ENCODE measurements at places on chromosomes 1 and 21.

DNA sequence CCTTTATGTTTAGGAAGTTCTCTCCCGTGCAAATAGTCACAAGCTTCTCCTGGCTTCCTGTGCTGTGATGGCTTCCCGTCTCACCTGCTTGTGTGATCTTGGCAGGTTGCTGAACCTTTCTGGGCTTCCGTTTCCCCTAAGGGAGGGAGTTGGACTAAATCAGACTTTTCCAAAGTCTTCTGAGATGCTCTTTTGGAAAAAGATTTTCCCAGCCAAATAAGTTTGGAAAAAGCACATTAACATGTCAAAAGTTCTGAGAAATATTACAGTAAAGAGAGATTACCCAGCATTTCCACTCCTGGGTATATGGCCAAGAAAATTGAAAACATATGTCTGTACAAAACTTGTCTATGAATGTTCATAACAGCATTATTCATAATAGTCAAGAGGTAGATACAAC lies 36.0 kb upstream of the TENT5C start:
- DNase-seq, result no peak

DNA sequence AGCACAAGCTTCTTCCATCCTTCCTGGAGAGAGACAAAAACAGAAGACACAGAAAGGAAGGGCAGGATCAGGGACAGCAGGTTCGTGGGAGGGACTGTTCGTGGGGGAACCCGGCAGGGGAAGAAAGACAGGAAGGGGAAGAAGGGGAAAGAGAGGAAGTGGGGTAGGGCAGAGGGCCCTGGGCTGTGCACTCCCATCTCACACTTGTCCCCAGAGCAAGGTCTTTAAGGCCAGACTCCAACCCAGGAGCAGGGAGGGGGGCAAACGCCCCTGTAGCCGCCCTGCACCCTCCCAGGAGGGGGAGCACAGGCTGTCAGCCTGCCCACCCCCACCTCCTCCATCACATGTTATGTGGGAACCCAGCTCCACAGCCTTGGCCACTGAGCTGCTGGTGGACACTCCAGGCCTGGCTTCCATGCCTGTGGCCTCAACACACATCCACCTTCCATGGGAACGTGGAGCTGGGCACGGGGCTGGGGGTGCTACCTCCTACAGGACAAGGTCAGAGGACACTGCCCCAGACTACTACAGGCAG lies 9.3 kb downstream of the SLC19A1 start:
- DNase-seq, result no peak

GRCh38 chr1:65330822-65331221 lies 21.5 kb downstream of the DNAJC6 start:
- DNase-seq, result no peak

- no peak for DNase-seq
Observed at GRCh38 chr1:236397173-236397759, 3.2 kb downstream of the EDARADD start.

- no peak for DNase-seq
Observed at GRCh38 chr1:167995038-167995437, 58.2 kb upstream of the MPC2 start.

DNA sequence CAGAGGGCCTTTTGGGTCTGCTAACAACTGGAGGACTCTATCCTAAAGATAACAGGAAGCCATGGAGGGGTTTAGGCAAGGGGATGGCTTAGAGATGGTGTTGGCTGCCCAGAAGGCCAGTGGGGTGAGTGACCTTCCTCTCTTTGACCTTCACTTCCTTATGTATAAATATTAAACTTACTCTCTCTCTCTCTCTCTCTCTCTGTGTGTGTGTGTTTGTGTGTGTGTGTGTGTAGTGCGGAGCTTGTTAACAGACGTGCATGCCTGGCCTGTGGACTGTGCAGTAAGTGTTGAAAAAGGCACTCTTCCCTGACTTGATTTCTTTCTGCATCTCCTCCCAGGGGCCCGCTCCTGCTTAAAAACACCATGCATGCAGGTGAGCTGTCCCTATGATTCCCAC lies 10.0 kb downstream of the MROH7 start:
- no peak for DNase-seq

DNA sequence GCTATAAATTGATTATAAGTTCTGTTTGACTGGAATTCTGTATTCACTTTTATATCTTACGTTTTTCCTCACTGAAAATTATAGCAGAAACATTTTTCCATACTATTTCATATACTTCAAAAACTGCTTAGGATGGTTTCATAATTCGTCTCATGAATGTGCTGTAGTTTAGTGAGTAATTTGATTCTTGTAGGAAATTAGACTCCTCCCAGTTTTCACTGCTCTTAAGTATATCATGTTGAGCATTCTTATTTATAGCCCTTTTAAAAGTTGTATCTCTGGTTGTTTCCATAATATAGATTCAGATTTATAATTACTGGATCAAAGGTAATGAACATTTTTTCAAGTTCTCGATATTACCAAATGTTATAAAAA lies 250.6 kb downstream of the FMN2 start:
- DNase-seq, result no peak

DNA sequence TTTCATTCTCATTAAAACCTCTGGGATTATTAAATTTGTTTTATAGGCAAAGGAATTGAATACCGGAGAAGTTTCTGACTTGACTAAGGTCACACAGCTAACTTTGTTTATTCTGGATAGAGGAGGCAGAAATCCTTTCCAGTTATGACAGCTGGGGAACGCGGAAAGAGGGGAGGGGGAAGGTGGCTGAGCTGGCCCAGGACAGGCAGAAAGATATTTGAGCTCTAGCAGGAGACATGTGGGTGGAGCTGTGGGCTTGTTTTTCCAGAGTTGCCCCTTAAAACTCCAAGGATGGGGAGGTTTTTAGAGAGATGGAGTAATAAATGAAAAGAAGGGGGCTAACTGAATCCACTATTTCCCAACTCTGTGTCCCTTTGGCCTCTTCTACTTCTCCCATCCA lies 27.8 kb downstream of the FOXD2 start:
- DNase-seq, result no peak

DNA sequence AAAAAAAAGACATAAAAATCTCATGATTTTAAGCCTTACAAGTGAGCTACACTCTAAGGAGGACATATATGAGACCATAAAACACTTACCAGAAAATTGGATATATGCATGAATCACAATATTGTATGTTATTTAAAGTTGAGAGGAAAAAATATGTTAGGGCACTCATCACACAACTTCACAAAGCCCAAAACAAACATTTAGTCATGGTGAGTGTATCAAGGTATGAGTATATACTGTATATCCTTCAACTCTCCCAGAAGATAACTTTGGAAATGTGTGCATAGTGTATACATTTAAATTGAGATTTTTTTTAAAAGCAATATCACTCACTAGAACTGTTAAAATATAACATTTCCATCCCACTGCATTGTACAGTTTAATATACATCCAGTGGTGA lies 259.3 kb downstream of the SRGAP2C start:
- no peak for DNase-seq

DNA sequence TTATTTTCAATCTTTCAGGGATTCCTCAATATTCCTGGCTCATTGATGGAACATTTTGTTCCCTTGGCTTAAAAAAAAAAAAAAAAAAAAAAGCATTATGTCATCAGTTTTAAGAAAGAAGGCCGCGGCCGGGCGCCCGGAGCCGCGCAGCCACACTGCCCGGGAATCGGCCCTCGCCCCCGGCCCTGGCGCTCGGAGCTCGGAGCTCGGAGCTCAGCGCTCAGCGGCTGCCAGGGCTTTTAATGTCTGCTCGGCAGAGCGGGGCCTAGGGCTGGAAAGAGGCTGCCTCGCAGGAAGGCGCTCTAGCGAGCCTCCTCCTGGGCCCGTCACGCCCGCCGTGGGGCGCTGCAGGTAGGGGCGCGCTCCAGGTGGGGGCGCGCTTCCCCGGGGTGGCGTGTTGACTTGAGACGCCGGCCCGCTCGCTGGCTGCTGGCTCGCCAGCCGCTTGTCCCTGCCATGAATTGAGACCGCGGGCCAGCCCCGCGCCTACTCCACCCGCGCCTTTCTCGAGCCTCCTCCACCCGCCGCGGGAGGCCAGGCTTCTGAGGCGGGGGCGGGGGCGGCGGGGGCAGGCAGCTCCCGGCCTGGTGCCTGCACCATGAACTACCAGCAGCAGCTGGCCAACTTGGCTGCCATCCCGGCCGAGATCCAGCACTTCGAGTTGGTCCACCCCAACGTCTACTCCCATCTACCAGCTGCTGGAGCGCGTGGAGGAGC lies 5.4 kb upstream of the TDRD5 start:
- DNase-seq, result peak; percentile 47

DNA sequence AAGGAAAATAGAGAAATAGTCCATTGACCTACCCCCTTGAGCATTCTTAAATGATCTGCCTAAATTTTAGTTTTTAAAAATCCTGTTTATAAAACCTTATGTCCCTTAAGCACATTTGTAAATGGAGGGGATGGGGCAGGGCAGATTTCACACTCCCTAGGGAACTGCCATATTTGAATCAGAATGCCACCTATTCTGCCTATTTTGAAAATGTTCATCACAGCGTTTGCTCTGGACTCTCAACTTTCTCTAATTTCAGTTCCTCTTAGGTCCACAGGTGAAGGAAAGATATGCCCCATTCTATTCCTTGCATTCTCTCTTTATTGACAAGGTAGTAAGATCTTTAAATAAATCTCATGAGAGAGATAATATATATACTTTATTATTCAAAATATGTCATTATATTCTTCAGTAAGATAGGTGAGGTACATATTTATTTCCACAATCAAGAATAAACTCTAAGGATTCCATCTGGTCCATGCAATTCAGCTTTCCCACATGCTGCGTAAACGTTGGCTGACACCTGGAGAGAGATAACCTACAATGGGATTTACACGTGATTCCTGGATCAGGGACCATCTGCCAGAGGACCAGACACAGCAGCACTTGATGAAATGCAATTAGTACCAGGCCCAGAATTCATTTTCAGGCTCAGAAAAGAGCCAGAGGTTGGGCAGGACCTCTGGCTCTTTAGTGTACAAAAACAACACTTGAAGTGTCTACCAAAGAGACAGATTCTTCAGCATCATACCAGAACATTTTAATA lies 1.2 kb upstream of the LPGAT1 start:
- no peak for DNase-seq

DNA sequence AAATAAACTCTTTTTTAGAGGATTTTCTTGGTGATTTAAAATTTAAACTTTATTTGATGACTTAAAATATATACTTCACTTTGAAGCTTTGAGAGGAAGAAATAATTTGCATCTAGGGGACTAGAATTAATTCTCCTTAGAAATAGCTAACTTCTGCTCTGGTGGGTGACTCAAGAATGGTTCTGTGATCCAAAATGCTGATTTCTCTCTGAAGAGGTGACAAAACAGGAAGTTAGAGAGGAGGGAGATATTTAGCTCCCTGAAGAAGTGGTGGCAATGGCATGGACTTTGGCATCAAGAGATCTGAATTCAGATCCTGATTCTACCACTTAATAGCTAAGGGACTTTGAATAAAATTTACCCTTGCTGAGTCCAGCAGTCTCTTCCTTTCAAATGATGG lies 125.8 kb upstream of the ATP1B1 start:
- no peak for DNase-seq

DNA sequence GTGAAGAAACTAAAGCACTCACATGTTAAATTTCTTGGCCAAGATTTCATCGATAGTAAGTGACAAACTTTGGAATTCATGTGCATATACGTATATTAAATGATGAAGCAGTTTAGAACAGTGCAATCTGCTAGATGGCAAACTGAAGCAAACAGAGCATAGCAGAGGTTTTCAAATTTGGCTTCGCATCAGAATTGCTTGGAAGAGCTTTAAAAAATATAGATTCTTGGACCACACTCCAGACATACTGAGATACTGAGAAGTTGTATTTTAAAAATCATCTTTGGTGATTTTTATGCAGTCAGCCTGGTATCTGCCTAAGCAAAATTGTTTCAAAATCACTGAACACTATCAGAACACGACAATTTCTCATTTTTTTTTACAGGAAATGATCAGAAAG lies 709.2 kb downstream of the PLA2G4A start:
- DNase-seq, result no peak

DNA sequence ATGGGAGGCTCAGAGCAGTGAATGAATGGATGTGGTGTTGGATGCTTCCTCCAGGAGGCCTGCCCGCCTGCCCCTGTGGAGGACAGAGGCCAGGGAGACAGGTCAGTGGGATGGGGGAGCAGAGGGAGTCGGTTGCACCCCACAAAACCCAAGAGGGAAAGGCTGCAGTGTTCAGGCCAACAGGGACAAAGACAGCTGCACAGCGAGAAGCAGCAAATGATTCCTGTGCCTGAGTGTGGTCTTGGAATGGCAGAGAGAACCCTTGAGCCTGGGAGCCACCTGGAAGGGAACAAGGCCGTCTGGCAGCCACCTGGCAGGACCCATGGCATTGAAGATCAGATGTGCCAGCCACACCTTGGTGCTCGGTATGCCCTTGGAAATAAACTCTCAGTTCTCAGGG lies 8.1 kb downstream of the TFF3 start:
- no peak for DNase-seq

GRCh38 chr1:86705665-86705985 lies 1.2 kb downstream of the SH3GLB1 start:
- no peak for DNase-seq

- DNase-seq, result no peak
Observed at GRCh38 chr1:48492392-48492791, 20.4 kb upstream of the SPATA6 start.

- no peak for DNase-seq
Observed at GRCh38 chr1:44689447-44689765, 14.9 kb downstream of the ARMH1 start.

- no peak for DNase-seq
Observed at GRCh38 chr1:243490748-243491686, 235.2 kb downstream of the SDCCAG8 start.

DNA sequence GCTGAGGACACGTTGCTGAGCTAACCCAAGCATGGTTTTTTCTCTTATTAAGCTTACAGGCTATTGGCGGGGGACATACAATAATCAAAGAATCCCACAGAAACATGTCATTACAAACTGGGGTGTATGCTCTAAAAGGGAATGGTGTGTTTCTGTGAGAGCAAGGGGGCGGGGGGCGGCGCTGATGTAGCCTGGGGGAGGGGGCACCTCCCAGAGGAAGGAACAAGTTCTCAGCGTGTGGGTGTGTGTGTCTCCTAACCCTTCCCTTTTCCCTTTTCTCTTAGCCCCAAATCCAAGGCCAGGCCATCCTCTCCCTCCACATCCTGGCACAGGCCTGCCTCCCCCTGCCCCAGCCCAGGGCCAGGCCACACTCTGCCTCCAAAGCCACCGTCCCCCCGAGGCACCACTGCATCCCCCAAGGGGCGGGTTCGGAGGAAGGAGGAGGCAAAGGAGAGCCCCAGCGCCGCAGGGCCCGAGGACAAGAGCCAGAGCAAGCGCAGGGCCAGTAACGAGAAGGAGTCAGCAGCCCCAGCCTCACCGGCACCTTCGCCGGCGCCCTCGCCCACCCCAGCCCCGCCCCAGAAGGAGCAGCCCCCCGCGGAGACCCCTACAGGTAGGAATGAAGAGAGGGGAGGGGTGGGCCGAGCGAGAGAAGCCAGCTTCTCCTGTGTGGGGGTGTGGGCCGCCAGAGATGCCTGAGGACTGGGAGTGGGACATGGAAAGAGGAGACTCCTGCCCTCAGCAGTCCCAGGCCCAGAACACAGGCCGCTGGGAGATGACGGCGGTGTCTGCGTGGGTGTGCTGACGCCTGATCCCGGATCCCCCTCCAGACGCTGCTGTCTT lies 21.9 kb downstream of the MAP7D1 start:
- DNase-seq, result no peak
